Activated CD4-positive, alpha-beta T cell treated with anti-CD3 and anti-CD28 coated beads for 24 hours (primary cell): ENCODE measurements at places on chromosomes 2 and 18.

DNA sequence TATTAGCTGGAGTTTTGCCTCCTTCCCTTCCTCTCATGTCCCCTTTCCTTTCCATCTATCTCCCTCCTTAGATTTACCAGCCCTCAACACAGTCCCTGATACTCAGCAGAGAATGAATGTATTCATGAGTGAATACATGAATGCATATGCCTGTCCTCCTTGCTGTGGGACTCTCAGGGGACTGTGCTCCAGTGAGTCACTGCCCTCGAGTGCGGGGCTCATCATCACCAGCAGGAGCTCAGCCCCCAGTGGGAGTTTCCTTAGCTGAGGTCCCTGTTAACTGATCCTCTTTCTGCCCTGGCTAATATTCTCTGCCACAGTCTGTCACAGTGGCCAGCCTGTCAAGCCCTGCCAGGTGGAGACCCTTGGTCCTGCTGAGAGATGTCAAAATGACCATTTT lies 104.9 kb upstream of the LHCGR start:
- DNase-seq, result no peak

GRCh38 chr18:54911551-54911950 lies 47.7 kb downstream of the CCDC68 start:
- no peak for DNase-seq

- DNase-seq, result no peak
These were observed 11.8 kb upstream of the LRP1B start for GRCh38 chr2:142142595-142142994.

DNA sequence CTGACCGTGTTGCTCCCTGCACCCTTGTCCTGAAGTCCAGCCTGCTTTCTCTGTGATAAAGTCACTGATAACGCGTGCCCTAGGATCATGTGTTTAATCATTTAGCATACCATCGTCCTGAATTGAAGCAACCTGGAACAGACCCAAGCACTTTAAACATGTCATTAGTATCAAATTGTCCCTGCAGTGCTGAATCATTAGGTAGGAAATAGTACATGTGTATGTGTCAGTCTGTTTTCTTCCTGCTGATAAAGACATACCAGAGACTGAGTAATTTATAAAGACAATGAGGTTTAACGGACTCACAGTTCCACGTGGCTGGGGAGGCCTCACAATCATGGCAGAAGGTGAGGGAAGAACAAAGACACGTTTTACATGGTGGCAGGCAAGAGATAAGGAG lies 2.8 kb downstream of the ASB18 start:
- no peak for DNase-seq

- DNase-seq, result no peak
These were observed 130.1 kb upstream of the SP5 start for GRCh38 chr2:170585067-170585466.

- no peak for DNase-seq
These were observed 285.6 kb downstream of the NR4A2 start for GRCh38 chr2:156046900-156047299.

DNA sequence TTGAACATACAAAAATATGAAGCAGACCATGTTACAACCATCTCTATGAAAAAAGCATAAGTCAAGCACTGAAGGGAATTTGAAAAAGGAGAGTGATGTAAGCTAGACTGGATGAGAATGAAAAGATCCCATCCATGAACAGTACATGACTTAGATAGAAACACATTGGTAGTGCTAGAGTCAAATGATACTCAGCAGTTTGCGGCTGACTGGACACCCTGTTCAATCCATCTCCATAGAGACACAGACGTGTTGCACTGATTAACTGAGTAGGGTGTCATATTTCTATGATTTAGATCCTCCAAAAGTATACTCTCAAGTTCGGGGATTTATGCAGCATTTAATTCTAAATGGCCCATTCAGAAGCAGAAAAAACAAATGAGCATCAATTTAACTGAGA lies 674.3 kb upstream of the NRXN1 start:
- DNase-seq, result no peak
